ENCODE measurements at places on chromosomes 13 and 19.

DNA sequence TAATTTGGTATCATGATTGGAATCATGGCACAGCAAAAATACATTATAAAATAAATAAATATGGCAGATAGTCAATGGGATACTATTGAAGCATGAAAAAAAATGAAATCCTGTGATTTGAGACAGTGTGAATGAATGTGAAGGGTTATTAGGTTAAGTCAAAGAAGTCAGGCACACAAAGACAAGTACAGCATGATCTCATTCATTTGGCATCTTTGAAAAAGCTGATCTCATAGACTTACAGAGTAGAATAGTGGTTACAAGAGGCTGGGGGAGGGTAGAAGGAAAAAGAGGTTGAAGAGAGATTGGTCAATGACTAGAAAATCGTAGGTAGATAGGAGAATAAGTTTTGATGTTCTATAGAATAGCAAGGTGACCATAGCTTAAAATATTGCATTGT lies 295.1 kb upstream of the SLITRK5 start:
- no peak for DNase-seq

DNA sequence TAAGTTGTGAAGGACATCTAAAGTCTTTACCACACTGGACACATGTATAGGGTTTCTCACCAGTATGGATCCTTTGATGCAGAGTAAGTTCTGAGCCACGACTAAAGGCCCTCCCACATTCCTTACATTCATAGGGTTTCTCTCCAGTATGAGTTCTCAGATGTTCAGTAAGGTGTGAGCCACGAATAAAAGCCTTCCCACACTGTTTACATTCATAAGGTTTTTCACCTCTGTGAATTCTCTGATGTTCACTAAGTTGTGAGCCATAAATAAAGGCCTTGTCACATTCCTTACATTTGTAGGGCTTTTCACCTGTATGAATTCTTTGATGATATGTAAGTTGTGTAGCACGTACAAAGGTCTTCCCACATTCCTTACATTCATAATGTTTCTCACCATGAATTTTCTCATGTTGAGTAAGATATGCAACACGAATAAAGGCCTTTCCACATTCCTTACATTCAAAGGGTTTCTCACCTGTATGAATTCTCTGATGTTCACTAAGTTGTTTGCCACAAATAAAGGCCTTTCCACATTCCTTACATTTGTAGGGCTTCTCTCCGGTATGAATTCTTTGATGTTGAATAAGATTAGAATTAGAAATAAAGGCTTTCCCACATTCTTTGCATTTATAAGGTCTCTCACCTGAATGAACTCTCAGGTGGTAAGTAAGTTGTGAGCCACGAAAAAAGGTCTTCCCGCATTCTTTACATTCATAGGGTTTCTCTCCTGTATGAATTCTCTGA lies 29.8 kb downstream of the ZNF571 start:
- DNase-seq: no peak

DNA sequence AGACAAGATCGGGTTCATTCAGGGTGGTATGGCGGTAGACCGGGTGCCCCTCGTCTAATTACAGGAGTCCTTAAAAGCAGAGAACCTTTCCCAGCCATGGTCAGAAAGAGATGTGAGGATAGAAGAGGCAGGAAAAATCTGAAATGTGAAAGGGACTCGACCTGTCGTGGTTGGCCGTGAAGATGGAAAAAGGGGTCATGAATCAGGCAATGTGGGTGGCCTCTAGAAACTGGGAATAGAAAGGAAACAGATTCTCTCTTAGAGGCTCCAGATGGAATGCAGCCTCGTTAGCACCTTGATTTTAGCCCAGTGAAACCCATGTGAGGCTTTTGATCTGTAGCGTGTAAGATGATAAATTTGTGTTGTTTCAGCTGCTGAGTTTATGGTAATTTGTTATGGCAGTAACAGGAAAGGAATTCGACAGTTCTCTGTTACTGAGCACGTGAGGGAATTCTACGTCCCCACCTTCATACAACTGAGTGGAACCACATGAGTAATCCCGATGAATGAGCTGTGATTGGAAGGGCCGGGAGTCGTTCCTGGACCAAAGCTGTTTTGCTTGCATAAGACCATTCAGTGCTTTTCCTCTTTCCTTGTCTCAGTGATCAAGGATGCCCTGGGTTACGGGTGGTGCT lies 11.0 kb upstream of the CA11 start:
- no peak for DNase-seq

GRCh38 chr13:59665732-59666131 lies 498.0 kb downstream of the DIAPH3 start:
- no peak for DNase-seq

DNA sequence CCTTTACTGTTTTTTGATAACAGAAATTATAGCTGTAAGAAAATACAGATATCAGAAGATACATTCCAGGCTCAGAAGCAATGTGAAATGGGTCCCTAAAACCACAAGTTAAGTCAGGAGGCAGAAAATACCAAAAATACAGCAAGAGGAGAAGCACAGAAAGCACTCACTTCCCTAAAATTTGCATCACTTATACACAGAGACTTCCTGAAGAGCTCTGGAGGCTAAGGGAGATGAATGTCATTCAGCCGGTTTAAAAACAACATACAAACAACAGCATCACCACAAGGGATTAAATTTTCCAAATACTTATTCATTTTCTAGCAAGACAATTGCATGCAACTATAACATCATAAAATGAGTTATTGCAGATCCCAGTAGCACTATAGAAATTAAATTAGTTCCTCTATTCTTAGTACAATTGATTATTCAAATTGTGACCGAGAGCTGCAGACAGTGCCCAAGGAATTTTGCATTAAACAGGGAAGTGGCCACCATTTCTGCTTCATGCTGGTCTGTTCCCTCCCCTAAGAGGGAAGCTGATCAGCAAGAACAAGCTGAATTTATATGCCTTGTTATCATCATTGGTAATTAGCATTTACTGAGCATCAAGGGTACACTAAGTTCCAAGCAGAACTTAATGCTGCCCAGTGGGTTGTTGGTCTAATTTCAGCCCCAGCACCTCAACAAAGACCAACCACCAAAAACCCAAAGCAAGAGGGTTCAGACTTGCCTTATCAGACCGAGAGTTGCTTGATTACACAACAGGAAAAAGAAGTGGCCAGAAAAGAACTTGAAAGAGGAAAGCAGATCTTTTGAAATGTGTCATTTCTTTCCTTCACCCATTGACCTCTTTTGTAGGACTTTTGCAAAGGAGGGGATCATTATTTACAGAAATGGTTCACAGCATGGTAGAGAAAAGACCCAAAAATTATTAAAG lies 140.7 kb downstream of the KCTD12 start:
- DNase-seq: no peak

- DNase-seq: no peak
Measured at GRCh38 chr19:57068921-57069697, 50.7 kb upstream of the USP29 start.

DNA sequence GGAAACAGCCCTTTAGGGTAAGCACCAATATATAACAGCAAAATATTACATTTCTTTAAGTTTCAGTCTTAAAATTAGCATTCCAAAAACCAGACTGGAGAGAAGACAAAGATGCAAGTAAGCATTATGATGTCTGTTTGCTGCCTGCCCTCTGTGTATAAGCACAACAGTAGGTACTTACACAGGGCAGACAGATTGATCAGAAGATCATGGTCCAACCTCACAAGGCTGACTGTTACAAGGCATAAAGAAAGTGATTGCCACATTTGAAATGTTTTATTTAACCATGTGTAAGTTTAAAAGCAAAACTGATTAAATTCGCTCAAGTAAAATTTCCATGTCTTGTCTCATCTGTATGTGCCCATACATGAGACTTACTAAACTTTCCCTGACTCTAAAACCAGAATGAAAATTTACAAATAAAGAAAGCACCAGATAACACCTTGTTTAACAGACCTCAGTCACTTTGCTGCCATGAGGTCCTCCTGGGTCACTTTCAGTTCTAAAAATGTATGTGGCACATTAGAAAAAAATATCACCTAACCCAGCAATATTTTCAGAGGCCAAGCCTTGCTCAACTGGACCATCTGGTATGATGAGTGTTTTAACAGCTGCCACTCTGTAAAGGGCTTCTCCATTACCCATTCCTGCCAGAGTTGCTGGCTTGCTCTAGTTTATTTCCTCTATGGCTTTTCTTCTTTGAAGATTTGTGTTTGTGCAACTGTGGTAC lies 297.0 kb downstream of the RBM26 start:
- peak; percentile 65 for DNase-seq

DNA sequence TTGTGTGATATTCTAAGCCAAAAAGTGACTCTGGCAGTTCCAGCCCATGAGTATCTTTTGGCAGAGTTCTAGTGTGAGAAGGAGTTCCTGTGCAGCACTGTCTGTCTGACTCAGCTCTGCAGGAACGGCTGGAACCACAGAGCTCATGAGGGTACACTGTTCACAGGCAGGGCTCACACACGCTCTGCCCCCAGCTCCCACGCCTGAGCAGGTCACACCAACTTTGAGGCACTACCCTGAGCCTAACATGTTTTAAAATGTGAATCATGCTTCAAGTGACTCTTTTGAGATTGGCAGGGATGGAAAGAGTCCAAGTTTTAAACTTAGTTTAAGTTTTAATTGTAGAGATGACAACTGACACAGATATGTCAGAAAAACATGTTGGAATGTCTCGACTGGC lies 1203.3 kb downstream of the UQCRFS1 start:
- no peak for DNase-seq

GRCh38 chr19:3690551-3691371 lies 9.5 kb downstream of the PIP5K1C start:
- no peak for DNase-seq

DNA sequence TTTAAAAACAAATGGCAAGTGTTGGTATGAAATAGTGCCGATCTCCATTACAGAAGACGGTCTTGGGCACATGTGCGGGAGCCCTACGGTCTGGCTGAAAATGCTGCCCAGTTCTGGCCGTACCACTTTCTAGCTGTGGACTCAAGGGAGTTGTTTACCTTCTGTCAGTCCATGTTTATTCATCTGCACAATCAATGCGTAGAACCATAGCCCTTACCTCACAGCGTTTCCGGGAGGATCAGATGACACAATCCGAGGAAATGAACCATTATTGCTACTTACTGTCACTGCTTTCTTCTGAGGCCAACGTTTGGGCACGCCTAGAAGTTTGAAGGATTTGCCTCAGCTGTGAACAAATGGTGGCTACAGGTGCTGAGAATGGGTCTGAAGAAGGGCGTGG lies 31.2 kb downstream of the GADD45B start:
- DNase-seq: peak; percentile 81

DNA sequence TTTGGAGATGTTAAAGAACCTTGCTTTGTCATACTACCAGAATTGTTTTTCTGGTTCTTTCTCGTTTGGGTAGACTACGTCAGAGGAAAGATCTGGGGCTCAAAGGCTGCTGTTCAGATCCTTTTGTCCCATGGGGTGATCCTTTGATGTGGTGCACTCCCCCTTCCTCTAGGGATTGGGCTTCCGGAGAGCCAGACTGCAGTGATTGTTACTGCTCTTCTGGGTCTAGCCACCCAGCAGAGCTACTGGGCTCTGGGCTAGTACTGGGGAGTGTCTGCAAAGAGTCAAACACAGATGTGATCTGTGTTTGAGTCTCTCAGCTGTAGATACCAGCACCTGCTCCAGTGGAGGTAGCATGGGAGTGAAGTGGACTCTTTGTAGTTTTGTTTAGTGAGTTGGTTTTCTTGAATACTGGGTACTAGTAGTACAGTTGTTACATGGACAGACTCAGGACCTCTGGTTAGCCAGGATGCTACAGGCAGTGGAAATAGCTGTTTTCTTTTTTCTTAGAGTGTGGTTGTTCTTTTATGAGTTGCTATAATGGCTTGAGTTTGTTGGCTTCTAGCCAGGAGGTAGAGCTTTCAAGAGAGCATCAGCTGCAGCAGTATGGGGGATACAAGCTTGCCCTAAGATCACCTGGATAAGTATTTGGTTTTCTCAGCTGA lies 34.4 kb downstream of the DNAJC15 start:
- peak; percentile 58 for DNase-seq

DNA sequence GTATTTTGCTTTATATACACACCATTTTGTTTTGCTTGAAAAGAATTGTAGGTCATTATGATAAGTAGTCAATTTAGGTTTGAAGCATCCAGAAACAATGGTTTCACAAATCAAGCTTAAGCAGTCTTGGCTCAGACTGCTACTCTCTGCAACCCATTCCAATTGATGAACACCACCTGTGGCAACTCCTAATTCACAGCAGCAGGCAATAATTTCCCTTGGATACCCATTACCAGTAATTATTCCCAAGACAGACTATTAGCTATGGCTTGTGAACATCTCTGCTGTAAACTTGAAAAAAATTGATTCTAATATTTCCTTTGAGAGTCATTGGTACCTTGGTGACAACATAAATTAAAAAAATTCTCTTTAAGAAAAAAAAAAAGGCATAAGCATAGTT lies 299.3 kb upstream of the SLITRK6 start:
- peak; percentile 94 for DNase-seq

DNA sequence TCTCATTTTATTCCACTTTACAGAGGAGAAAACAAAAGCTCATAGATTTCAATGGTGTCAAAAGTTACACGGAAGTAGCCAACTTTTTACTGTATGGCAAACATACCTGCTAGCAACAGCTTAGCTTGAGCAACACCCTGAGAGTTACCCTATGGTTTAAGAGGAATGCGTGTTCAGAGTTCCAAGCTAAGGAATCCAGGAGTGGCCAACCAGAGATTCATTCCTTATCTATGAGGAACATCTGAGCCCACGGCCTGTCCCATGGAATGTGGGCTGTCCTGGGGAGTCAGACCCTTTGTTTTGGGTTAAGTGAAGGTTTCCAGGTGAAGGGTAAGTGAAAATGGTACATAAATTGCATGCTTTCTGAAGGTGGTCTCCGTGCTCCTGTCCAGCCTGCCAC lies 67.5 kb downstream of the STARD13 start:
- DNase-seq: no peak

- no peak for DNase-seq
Measured at GRCh38 chr13:113735194-113735593, 23.8 kb upstream of the TMEM255B start.

- no peak for DNase-seq
Measured at GRCh38 chr13:75250526-75251178, 231.3 kb downstream of the TBC1D4 start.

GRCh38 chr19:6501740-6502648 lies at the start of gene TUBB4A:
Gene TUBB4A, minus strand, starts transcription at chr19:6502309. Its CDS starts 97 bp downstream, at chr19:6502212.
- DNase-seq: no peak
